ENCODE measurements at places on chromosomes 11 and 22.
A peak's percentile ranks its signal among the peaks of the same experiment; 100 is the strongest.

DNA sequence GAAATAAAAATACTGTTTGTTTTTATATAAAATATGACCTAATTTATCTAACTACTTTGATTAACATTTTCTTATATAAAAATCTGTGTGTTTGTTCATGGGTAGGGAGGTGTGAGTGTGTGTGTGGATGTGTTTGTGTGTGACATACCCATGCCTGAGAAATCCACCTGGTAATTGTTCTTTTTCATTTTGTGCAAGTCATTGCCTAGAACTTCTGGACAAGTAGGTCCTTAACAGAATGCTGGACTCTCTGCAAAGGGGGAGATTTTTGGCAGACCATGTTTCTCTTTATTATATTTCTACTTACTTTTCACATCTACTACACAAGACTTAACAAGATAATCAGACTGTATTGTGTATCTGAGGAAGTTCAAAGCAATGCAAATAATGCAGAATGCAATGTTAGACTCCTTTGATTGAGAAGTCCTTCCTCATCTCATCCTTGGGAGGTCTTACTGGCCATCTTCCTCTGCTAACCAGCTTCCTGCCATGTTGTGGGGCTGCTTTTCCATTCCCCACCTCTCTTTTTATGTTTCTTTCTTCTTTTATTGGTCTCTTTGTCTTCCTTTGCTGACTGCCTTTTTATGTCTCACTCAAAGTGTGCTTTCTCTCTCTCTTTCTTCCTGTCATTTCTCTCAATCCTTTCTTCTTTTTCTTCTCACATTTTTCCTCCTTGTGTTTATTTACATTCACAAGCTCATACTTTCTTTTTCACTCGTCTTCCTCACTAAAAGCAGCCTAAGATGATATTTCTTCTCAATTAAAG lies 1017.0 kb upstream of the CNTN5 start:
- no peak for DNase-seq

DNA sequence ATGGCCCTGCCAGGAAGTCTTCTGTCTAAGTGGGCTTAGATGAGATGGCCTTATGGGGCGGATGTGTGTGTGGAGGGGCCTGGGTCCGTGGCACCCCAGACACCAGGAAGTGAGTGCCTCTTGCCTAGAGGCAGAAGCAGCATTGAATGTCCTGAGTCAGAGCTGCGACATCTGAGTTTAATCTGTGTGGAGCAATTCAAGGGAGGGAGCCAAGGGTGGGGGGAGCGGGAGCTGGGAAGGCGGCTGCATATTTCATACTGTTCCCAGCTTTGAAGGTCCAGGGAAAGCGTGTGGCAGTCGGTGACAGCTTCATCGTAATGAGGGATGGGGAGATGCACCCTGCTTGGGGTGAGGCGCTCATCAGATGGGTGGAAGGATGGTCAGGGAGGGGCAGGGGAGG lies 73.5 kb upstream of the THY1 start:
- no peak for DNase-seq

GRCh38 chr11:2770096-2770751 lies 70.4 kb upstream of the KCNQ1OT1 start:
- DNase-seq, result no peak

DNA sequence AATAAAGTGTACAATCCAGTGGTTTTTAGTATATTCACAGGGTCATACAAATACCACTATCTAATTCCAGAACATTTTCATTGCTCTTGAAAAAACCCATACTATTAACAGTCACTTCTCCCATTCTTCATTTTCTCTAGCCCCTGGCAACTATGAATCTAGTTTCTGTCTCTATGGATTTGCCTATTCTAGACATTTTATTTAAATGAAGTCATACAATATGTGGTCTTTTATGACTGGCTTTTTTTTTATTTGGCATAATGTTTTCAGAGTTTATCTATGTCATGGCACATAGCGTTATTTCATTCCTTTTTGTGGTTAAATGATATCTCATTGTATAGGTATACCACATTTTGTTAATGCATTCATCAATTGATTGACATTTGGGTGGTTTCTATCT lies 59.4 kb downstream of the KDM2A start:
- DNase-seq, result no peak

- no peak for DNase-seq
These were observed 10.3 kb upstream of the BIK start for GRCh38 chr22:43100225-43100624.

DNA sequence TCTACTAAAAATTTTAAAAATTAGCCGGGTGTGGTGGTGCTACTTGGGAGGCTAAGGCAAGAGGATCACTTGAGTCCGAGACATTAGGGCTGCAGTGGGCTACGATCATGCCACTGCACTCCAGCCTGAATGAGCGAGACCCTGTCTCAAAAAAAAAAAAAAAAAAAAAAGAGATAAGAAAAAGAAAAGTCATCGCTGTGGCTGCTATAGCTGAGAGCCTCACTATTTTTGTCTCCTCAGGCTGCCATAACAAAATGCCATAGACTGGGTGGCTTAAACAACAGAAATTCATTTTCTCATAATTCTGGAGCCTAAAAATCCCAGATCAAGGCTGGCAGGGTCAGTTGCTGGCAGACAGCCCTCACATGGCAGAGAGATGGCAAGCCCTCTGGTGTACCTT lies 30.1 kb upstream of the DEPDC7 start:
- DNase-seq, result no peak

- peak; percentile 16 for DNase-seq
These were observed 585.4 kb downstream of the SOX6 start for GRCh38 chr11:15770798-15771414.

- no peak for DNase-seq
These were observed 18.4 kb downstream of the B3GAT1 start for GRCh38 chr11:134393638-134394037.

DNA sequence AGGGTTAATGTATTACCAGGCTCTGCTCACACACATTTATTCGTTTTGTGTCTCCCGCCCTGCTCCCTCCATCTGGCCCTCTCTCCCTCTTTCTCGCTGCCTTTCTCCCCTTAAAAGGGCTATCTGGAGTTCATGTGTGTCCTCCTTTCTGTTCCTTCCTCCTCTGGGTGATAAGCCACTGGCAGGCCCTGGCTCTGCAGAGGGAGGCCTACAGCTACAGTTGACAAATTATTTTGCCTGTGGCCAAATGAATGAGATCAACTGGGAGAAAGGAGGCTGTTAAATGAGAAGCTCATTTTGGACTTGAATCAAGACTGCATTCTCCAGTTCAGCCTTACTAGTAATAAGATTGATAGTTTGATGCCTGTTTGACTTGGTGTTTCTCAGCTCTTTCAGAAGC lies 17.5 kb upstream of the OPCML start:
- DNase-seq, result no peak

DNA sequence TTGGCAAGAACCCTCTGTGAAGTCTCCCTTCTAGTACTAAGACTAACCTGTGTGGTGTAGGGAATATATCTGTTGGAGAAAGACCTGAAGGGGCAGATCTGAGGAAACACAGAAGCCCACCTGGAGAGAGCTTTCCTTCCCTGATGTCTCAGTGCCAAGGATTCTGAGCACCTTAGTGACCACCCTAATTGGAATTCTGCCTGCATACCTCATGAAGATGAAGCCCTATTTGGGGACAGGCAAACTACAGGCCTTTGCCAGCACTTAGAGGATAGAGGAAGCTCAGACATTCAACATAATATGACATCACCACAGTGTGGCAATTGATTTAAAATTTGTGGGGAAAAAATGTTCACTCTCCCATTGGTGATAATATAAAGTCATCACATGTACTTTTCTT lies 766.2 kb upstream of the KIRREL3 start:
- no peak for DNase-seq

- no peak for DNase-seq
These were observed 287.9 kb downstream of the SWAP70 start for GRCh38 chr11:9951807-9952206.

- no peak for DNase-seq
These were observed 79.1 kb downstream of the MSANTD4 start for GRCh38 chr11:105942921-105943320.

- no peak for DNase-seq
These were observed 62.0 kb downstream of the FAM76B start for GRCh38 chr11:95727620-95728019.

DNA sequence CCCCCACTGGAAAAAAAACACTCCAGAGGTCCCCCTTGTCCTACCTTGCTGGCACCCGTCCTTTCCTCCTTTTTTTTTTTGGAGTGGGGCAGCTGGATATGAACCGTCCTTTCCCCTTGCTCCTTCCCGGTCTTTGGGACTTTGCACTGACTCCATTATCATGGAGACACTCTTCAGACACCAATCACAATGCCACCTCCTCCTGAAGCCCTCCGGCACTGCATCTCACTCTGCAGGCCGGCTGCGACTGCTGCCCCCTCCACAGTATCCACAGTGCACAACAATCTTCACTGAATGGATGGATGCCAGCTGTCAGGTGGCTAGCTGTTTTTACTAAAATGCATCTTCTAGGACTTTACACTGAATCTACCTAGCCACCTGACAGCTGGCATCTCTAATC lies 12.7 kb upstream of the RGL4 start:
- no peak for DNase-seq

DNA sequence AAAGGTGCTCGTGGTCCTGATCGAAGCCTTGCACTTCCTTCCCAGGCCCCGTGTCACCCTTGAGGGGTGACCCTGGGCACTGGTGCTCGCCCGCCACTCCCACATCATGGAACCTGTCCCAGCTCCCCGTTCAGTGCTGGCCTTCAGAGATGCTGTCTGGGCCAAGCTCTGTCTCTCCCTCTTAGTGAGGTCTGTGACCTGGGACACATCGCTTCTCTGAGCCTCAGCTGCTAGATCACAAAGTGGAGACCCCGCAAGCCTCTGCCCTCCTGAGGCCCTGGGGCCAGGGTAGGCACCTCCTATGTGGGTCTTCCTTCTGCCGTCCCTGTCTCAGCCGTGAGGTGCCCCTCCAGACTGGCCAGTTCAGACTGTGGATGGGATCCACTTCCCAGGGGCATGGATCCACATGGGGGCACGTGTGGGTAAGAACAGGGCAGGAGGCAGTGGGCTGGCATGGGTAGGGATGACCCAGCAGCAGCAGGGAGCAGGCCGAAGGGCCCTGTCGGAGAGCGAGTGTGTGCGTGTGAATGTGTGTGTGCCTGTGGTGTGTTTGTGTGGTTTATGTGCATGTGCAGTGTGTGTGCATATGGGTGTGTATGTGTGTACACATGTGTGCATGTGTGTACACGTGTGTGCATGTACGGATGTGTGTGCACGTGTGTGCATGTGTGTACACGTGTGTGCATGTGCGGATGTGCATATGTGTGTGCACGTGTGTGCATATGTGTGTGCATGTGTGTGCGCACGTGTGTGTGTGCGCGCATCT lies 1073.7 kb downstream of the BRD1 start:
- DNase-seq, result no peak

DNA sequence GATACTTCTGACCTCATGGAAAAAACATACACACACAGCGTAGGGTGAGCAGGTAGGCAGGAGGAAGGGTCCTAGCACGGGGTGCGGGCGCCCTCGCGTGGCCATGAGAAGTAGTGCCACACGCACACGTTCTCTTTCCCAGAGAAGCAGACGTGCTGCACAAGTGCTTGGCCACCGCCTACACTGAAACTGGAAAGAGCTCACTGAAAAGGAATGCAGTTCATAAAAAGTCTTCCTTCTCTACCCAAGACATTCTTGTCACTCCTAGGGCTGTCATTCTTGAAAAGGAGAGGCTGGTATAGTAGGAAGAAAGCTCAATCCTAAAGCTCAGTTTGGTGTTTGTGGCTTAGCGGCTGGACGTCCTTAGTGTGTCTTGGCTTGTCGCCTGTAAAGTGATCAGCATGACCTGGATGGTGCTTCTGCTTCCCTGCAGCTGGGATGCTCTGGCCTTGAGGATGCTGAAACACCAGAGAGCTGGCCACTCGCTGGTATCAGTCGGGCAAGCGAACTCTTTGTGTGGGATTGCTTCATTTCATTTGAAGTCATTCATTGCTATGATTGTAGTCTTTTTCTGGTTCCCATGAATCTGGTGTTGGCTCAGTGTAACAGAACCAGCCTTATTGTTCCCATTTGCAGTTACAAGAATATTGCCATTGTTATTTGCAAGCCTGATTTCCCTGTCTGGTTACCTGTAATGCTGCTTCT lies 303.8 kb downstream of the NTM start:
- DNase-seq, result peak; percentile 62

DNA sequence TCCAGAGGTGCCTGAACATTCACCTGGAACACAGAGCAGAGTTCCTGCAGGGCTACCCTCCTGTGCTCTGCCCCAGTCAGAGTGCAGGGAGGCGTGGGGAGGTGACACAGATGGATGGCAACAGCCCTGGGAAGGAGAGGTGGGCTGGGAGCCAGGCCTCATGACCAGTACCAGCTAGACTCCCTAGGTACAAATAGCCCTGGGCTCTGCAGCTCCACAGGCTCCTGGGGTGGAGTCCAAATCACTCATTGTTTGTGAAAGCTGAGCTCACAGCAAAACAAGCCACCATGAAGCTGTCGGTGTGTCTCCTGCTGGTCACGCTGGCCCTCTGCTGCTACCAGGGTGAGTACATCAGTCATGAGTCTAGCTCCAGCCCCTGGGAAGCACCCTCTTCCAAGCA lies at the start of gene SCGB1D2:
TSS of gene SCGB1D2 (plus strand) at position 219 of the 400 bp plus-strand sequence. CDS start at position 288, 69 bp downstream.
- DNase-seq, result no peak

GRCh38 chr11:111778047-111778558 lies 11.9 kb upstream of the PPP2R1B start:
- no peak for DNase-seq

GRCh38 chr22:29397791-29398190 lies 9.4 kb upstream of the AP1B1 start:
- no peak for DNase-seq

DNA sequence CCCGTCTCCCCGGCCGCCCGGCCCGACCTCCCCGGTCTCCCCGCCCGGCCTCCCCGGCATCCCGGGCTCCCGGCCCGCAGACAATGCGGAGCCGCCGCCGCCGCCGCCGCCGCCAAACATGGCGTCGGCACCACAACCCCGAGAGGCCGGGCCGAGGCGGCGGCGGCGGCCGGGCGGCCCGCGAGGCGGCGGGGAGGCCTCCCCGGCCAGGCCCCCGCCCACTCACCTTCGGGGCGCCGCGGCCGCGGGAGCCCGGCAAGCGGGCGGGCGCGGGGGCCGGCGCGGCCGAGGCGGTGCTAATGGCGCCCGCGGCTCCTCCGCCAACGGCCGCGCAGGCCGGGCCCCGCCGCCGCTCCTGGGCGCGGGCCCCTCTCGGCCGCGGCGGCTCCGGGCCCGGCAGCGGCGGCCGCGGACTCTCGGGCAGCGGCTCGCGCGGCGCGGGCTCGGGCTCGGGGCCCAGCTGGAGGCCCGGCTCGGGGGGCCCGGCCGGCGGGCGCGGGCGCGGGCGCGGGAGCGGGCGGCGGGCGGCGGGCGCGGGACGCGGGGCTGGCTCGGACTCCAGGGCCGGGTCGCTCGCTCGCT lies 311 bp downstream of the BRD1 start:
- DNase-seq, result no peak
